ENCODE measurements at places on chromosomes 2 and 18.

GRCh38 chr18:35729991-35730668 lies 148.6 kb downstream of the GALNT1 start:
- no peak for DNase-seq

GRCh38 chr2:181859123-181859522 lies 32.4 kb upstream of the ITPRID2 start:
- no peak for DNase-seq

DNA sequence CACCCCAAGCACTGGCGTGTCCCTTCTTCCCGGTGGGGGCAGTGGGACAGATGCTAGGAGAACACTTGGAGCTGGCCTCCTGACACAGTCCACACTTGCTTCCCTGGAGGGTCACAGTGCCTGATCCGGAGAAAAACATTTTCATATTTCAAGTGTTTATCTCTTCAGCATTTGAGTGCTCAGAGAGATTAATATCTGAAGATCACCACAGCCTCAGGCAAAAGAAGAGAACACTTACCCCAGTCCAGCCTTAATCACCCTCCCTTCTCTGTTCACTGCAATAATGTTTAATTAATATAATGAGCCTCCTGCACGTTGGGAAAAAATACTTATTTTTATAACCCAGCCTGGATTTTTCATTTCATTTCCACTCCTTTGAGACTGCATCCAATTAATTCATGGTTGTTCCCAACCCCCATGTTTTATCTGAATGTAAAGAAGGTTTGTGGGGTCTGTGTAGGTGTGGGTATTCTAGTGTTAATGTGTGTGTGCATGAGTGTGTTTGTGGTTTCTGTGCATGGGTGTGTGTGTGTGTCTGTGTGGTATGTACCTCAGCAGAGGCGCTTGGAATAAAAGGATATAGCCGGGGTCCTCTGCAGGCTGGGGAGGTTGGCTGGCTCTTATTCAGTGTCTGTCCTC lies 72.1 kb downstream of the NRP2 start:
- DNase-seq, result no peak

DNA sequence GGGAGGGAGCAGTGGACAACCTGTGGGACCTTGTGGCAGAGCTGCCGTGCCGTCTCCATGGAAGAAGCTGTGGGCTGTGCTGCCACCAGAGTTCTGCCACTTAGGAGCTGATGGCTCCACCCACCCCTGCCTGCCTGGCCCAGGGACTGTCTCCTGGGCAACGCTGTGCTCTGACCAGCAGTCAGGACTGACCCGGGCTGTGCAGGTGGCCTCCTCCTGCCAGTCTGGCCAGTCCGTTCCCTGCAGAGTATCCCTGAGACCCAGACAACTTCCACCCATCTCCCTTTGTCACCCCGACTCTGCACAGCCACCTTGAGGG lies 12.8 kb downstream of the ASIC4 start:
- DNase-seq, result no peak

GRCh38 chr18:24515721-24516120 lies 55.3 kb downstream of the HRH4 start:
- DNase-seq, result no peak

GRCh38 chr2:74792282-74792681 lies 41.6 kb upstream of the HK2 start:
- no peak for DNase-seq

GRCh38 chr2:105645938-105646773 lies 98.6 kb upstream of the NCK2 start:
- no peak for DNase-seq

GRCh38 chr2:2172516-2172915 lies 158.6 kb downstream of the MYT1L start:
- no peak for DNase-seq

DNA sequence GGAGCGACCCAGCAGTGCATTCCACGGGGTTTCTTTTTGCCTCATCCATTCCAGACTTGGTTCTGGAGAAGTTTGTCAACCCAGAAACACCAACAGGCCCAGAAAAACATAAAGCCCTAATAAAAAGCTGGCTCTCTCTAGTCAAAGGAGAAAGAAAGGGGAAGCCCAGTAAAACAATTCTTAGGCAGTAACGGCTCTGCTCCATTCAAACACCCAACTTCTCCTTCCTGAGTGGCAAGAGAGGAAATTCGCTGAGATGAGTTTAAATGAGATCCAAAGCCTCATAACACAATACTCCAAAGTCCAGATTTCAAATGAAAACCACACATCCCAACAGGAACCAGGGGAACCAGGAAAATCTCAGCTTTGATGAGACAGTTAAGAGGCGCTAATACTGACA lies 179.9 kb downstream of the RPIA start:
- no peak for DNase-seq

GRCh38 chr2:140276661-140277060 lies 1496.5 kb upstream of the NXPH2 start:
- no peak for DNase-seq

GRCh38 chr2:197559681-197560080 lies 43.8 kb downstream of the MOB4 start:
- no peak for DNase-seq

- no peak for DNase-seq
Observed at GRCh38 chr2:84925336-84925723, 19.9 kb downstream of the TMSB10 start.

DNA sequence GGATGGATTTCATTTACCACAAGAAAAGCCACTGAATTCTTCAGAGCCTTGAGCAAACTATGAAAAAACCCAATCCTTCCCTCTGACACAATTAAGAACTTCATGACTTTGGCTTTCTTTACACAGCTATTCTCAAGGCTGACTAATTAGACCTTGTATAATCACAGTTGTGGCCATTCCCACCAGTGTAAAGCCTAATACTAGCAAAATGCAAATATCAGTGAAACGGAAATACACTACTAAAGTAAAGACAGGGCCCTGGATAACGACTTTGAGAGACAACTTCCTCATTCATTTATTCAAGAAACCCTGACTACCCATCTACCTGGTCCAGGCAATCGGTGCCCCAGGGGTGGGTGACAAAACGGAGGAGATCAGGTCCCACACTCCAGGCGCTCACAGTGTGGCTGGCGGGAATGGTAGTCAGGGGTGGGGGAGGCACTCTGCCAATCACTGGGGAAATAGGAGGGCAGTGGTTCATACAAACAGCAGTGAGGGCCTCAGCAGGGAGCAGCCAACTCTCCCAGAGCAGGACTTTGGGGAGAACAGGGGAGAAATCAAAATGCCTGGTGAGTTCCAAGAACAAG lies 28.1 kb downstream of the TMEM163 start:
- DNase-seq, result no peak

GRCh38 chr2:70962885-70963878 lies 15.2 kb upstream of the ANKRD53 start:
- no peak for DNase-seq

GRCh38 chr2:70388128-70388527 lies 86.3 kb upstream of the FAM136A start:
- no peak for DNase-seq

GRCh38 chr2:20982861-20983260 lies 61.0 kb downstream of the APOB start:
- DNase-seq, result no peak

Measured in stimulated activated CD8-positive, alpha-beta memory T cell treated with anti-CD3 and anti-CD28 coated beads, Interleukin-2, amount 100 ng/mL, for 1 hour (primary cell).